ENCODE measurements at places on chromosomes 5 and 9.
A peak's percentile ranks its signal among the peaks of the same experiment; 100 is the strongest.

- no peak for DNase-seq
Observed at GRCh38 chr5:44278469-44278868, 110.8 kb downstream of the FGF10 start.

DNA sequence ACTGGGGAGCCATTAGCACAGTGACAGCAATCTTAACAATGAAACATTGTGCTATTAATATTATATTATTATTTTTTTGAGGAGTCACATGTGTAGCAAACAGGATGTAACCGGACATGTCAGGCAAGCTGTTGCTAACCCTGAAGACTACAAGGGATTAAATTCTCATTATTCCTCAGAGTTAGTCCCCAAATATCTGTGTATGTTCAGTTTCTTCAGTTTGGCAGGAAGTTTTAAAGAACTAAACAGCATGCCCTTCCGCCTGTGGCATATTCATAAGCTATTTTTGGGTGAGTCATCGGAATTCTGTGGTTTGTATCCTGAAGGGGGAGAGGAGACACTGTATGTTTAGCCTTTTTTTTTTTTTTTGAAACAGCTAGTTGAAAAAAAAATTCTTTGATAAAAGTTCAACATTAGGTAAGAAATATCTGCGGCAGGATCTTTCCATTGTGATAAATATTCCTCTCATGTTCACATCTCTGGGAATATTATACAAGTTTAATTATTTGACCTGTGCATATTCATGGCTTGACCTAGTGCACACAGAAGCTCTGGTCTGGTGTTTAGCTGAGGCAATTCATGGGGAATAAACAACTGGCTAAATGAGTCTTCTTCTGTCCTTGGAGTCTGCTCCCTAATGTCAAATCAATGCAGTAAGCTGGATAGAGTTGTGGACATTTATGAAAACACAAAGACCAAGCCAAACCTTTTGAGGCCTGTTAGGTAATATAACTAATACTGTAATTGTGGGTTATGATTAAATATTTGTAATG lies 202.7 kb upstream of the CDKN2B start:
- no peak for DNase-seq

DNA sequence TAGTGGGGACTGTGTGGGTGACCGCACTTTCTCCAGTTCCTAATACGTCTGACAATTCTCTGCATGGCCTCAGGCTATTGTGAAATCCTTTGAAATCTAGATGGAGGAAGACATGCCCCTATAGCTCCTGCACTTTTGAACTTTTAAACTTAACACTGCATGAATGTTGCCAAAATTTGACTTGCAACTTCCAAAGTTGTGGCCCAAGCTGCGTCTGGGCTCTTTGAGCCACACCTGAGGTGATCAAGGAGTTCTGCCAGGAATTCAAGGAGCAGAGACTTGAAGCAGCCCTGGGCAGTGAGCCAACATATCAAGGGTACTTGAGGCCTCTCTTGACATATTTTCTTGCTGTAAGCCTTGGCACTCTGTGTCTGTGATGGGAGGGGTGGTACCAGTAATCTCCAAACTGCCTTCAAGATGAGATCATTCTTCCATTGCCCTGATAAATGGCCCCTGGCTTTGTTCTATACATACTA lies 1336.1 kb upstream of the CDH9 start:
- no peak for DNase-seq

DNA sequence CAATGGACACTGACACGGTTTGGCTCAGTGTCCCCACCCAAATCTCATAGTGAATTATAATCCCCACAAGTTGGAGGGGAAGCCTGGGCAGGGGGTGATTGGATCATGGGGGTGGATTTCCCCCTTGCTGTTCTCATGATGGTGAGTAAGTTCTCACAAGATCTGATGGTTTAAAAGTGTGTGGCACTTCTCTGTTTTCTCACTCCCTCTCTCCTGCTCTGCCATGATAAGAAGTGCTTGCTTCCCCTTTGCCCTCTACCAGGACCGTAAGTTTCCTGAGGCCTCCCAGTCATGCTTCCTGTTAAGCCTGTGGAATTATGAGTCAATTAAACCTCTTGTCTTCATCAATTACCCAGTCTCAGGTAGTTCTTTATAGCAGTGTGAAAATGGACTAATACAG lies 115.8 kb upstream of the KIF2A start:
- no peak for DNase-seq

GRCh38 chr9:21605489-21605931 lies 123.4 kb upstream of the IFNE start:
- no peak for DNase-seq

DNA sequence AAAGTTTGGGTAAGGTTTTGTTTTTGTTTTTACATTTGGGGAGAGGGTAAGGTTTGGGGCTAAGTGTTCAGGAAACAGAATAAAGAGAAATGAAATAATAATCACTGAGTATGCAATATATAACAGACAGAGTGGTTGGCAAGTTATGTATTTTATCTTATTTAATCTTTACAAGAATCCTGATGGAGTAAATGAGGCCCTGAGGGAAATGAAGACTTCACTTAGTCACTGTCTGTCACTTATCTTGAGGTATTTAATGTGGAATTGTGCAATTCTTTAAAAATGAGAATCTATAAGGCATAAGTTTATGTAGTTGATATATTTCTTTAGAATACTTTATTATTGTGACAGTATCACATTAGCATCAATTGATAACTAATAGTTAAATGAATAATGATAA lies 48.1 kb downstream of the TEK start:
- no peak for DNase-seq

- DNase-seq, result no peak
Observed at GRCh38 chr5:146731909-146732659, 146.5 kb downstream of the PPP2R2B start.

GRCh38 chr5:98175474-98175873 lies 598.0 kb upstream of the RGMB start:
- no peak for DNase-seq

GRCh38 chr5:22557251-22557650 lies 295.9 kb downstream of the CDH12 start:
- DNase-seq, result no peak

DNA sequence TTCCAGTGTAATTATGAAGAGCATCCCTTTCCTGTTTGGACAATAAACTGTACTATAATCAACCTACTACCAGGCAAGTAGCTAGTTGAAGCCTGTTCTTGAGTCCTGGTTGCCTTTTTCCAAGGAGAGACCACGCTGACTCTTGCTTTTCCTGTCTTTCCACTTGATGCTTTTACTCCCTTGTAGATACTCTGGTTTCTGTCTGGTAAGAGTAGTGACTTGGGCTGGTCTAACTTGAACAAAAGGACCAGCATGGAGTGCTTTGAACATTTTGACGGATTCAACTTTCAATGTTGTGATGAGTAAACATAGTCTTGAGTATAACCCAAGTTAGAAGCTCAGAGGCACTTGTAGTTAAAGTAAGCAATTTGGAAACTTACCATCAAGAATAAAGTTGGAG lies 464.3 kb downstream of the GADD45G start:
- DNase-seq, result no peak

- no peak for DNase-seq
Observed at GRCh38 chr9:122975196-122975595, 34.4 kb downstream of the RABGAP1 start.

GRCh38 chr9:136955202-136955942 lies 3.3 kb downstream of the LCN12 start:
- no peak for DNase-seq

GRCh38 chr9:33374634-33375237 lies 27.6 kb downstream of the AQP7 start:
- peak; percentile 47 for DNase-seq

- no peak for DNase-seq
Observed at GRCh38 chr5:168216989-168217388, 74.5 kb upstream of the WWC1 start.

GRCh38 chr5:10339958-10340357 lies 13.5 kb upstream of the MARCHF6 start:
- no peak for DNase-seq

GRCh38 chr9:90306158-90306557 lies 336.5 kb downstream of the DIRAS2 start:
- DNase-seq, result no peak

- DNase-seq, result no peak
Observed at GRCh38 chr9:134346151-134346550, 19.9 kb downstream of the RXRA start.

DNA sequence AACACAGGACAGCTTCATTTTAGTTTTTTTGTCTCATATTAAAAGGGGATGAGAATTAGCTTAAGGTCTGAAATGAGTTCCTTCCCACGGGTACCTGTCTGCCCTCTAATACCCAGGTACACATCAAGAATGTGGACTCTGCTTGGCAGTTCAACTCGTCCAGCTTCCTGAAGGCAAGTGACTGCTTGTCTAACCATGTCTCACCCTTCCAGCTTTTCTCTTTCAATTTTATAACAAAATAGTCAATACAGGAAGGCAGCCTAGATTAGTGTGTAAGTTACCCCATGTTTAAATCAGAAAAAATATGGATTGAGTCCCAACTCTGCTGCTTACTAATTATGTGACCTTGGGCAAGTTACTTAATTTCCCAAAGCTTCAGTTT lies 50.5 kb upstream of the C5orf46 start:
- no peak for DNase-seq

GRCh38 chr5:117701062-117701461 lies 1126.4 kb upstream of the SEMA6A start:
- no peak for DNase-seq

DNA sequence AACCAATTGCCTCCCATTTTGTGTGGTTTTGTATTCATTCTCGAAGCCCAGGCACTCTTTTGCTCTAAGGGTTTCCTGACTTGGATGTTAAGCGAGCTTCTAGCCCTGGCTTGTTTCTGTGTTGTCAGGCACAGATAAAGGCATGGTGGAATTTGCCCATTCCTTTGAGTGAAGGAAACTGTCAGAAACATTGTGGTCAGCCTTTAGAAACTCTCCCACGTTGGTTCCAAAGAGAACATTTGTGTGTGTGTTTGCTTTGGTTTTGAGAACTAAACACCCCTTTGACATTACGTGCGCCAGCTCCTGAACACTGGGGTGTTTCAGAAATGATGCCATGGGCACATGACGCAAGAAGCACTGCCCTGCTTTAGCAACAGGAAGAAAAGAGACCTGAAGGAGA lies 320.9 kb downstream of the NTRK2 start:
- DNase-seq, result no peak

All from T-helper 2 cell (primary cell).